Globus pallidus (tissue), 1 donor: ENCODE measurements at places on chromosomes 11 and 22.

DNA sequence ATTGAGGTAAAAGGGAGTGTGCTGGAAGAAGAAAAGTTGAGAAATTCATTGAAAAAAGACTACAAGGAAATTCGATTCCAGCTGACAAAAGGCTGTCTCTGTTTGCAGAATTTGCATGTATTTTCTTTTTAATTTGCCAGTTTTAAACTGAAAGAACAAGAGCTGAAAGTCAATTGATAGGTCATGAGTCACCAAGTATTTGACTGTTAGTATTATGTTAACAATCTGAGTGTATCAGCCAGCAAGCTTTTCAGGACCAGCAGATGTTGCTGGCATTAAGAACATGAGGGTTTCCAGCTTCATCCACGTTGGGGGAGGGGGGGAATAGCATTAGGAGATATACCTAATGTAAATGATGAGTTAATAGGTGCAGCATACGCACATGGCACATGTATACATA lies 726.7 kb downstream of the METTL15 start:
- DNase-seq = no peak

DNA sequence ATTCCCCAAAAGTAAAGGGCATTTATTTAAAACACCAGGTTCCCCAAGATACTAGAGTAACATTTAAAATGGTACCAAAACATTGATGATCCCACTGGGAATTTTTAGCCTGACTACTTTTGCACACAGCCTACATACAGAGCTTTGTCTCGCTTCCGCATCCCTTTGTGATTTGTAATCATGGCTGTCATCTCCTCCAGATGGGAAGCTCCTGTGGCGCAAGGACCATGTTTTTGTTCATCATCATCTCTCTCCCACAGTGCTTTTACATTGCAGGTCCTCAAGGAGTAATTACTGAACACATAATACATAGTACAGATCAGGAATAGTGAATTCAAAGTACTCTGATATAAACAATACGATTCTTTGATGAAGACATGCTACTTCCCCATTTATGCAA lies 231.2 kb upstream of the MTNR1B start:
- no peak for DNase-seq

DNA sequence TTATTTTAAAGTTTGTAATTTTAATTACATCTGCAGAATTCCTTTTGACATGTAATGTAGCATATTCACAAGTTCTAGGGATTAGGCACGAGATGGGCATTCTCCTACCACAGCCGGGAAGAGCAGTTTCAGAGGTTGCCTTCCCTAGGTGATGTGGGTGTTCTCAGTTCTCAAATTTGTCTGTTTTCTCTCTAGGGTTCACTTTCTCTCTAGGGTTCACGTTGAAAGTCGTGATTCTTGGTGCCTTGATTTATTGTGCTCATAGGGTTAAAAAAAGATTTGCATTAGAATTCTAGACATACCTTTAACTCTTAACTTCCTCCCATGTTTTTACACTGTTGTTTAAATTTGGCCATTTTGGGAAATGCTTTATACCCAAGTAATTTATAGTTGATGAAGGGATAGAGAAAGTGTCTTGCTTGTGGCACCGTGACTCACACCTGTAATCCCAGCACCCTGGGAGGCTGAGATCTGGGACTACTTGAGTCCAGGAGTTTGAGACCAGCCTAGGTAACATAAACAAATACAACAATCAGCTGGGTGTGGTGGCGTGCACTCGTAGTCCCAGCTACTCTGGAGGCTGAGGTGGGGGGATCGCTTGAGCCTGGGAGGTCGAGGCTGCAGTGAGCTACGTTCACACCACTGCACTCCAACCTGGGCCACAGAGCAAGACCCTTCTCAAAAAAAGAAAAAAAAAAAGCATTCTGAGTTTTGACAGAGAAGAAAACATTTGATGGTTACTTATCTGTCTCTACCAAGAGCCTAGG lies 3.6 kb downstream of the MED15 start:
- no peak for DNase-seq

- no peak for DNase-seq
Measured at GRCh38 chr11:114036958-114037357, 22.6 kb upstream of the ZBTB16 start.

GRCh38 chr11:47177846-47178245 lies 1.2 kb upstream of the ARFGAP2 start:
- DNase-seq = no peak

DNA sequence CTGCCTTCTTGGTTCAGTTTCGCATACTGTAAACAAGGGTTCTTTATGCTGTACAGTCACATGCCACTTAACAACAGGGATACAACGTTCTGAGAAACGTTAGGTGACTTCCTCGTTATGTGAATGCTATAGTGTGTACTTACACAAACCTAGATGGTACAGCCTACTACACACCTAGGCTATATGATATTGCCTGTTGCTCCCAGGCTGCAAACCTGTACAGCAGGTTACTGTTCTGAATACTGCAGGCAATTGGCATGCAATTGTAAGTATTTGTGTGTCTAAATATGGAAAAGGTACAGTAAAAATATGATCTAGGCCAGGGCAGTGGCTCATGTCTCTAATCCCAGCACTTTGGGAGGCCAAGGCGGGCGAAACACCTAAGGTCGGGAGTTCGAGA lies 85.7 kb upstream of the PRDM11 start:
- no peak for DNase-seq

DNA sequence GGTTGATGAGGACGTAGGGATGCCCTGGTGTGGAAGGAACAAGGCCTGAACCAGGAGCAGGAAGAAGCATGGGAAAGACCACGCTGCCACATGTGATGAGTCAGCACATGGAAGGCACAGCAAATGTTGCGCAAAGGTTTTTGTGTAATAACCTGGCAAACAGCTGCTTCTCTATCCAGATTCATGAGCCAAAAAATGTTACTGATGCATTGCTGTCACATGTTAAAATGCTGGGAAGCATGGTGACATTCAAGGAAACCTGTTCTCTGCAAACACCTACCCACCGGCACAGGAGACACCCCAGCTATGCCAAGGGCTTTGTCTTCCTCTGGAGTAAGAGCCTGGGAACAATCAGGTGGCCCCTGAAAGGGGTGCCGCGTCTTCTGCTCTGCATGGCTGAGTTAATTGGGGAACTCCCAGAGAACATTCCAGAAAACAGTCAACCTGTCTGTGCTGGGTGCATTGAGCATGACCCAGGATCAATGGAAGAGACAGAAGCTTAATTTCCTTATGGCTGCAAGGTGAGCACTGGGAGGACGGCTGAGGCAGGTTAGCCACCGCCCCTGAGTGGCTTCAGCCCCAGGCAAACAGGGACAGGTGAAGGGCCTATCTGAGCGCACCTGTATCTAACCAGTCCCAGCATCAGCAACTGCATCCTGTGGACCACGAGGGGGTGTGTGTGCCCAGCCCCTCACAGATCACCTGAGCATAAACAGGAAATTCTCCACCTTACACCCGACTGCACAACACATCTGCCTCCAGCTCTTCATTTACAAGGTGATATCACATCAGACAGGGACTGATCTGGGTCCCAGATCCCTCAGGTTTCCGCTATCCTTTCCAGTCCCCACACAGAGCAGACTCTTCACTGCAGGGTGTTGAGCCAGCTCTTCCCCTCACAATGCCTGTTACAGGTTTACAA lies 108.4 kb downstream of the GGTLC2 start:
- DNase-seq = no peak

GRCh38 chr11:111414267-111414931 lies 35.3 kb upstream of the POU2AF1 start:
- no peak for DNase-seq
